Karpas-422 (cell line): ENCODE measurements at places on chromosomes 2 and 18. TPM values are rescaled to one million over a fixed set of nuclear protein-coding genes. Genes with fewer than 3 reads are reported as not detected.

DNA sequence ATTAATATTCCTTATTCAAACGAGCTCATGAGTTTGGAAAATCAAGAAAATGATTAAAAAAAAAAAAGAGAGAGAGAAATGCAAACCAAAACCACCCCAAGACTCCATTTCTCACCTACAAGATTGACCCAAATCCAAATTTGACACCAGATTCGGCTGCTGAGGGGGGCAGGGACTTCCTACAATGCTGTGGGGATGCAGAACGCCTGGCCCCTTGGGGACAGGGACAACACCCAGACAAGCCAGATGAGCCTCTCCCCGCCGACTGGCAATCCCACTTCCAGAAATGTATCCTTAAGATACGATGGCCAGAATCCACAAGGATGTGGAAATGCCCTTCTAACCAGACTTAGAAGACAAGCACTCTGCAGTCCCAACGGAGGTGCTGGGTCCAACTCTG lies 20.7 kb downstream of the BOK start:
- DNase-seq: no peak

DNA sequence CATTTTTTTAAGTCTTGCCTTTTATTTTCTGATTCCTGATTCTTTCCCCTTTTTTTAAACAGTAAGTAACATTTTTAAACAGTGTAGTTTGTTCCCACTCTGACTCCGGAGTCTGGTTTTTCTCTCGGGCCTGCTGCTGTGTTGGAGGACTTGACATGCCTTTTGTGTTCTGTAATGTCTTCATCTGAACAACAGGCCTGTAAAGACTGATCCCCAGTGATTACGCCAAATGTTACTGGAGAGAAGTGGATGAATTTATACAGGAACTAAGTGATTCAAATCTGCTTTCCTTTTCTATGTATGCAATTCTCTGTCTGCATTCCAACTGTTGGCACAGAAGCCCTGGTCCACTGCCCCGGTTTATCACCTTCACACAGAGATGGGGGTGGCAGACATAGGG lies 54.3 kb upstream of the RMDN2 start:
- no peak for DNase-seq

DNA sequence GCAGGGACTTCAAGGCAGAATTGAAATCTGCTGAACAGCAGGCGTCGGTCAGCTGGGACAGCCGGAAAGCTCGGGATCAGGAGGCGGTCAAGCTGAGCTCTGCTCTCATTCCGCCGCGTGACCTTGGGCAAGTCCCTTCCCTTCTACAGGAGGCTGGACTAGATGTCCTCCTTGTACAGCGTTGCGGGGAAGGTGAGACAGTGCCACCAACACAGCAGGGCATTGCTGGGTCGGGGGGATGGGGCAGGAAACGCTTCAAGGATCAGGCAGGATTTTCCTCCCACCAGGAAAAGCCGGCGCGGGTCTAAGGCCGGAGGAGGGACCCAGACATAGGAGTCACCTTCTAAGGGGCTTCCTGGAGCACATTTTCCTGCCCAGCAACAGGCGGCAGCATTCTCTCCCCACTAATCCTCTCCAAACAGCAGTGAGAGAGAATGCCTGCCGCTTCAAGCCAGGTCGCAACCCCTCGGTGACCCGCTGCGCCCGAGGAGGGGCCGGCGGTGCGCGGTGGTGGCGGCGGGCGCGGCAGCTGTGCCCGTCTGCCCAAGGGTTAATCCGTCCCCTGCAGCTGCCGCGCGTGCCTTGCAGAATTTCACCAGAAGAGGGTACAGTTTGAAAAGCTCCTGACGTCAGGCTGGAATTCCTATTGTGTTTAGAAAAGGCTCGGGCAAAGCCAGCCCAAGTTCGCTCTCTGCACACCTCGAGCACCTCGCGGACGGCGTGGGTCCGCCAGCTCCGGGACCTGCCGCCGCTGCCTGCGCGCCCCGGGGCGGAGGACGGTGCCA lies at the start of gene KCNF1:
TSS of gene KCNF1 (plus strand) at position 644 of the 785 bp plus-strand sequence. CDS start 493 bp downstream, outside the sequence.
- DNase-seq: no peak

GRCh38 chr2:74387346-74387745 lies 7.2 kb upstream of the DCTN1 start:
- DNase-seq: no peak

GRCh38 chr18:40883271-40883670 lies 1071.8 kb upstream of the PIK3C3 start:
- DNase-seq: no peak

DNA sequence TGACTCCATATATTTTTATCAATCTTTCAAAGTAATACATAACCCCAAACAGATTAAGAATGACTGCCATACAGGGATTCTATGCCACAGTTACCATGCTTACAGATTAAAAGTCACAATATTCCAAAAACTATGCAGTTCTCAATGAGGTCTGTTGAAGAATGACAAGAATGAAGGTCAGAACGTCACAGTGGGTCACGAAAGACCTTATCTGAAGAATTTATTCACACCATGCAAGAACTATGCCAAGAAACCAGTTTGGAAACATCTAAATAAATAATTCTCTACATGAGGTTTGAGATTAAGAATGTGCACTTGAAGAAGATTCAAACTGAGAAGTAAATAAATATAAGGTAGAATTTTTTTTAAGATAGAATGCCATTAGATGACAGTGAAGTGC lies 253.3 kb downstream of the EXOC6B start:
- no peak for DNase-seq

DNA sequence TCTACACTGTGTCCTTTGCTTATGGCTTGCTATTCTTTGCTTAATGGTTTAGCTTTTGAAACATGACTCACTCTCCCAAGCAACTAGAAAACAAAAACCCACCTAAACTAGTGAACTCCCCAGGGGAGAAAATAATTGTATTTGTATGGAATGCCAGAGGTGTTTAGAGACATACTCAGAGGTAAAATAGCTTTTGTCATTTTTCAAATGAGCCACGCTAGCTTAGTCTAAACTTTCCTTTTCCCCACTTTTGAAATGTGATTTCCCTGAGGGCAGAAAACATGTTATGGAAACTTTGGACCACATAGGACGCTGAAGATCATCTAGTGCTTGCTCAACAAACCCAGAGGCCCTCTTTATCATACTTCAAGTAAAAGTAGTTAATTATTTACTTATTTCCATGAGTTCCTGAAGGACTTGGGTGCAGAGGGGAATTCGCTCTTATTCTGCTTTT lies 16.5 kb upstream of the CYTIP start:
- no peak for DNase-seq

GRCh38 chr2:136067459-136067858 lies 50.5 kb downstream of the CXCR4 start:
- DNase-seq: no peak

- DNase-seq: peak; percentile 22
These were observed 76.7 kb downstream of the LRP2 start for GRCh38 chr2:169285531-169286235.

DNA sequence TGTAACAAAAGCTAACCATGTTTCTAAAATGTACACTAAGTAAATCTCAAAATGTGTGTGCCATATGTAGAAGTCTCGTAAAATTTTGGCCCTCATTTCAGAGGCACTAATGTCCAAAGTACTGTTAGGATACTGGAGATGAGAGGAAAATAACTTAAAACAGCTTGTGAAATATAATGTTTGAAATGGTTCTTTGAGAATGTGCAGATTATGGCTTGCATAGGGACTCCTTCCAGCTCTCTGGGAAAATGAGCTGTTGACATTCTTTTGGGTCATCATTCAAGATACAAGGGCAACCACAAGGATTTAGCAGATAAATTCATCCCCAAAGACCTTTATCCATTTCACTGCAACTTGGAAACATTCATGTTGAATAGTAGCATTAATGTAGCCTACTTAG lies 38.1 kb upstream of the OTX1 start:
- DNase-seq: no peak

- DNase-seq: no peak
These were observed 471.0 kb upstream of the HNMT start for GRCh38 chr2:137493261-137493660.

GRCh38 chr2:85769983-85770362 lies 16.2 kb downstream of the ATOH8 start:
- DNase-seq: no peak

Gene KLHL14
- 17.2 and 20.5 TPM in 2 replicates for total RNA-seq

Gene TMEM214
- total RNA-seq: 20.8 and 31.8 TPM in 2 replicates

Gene MSTN
- 0.11 and 0.22 TPM in 2 replicates for total RNA-seq
